ENCODE measurements at places on chromosomes 7 and 10. TPM values are rescaled to one million over a fixed set of nuclear protein-coding genes. Genes with fewer than 3 reads are reported as not detected.
A peak's percentile ranks its signal among the peaks of the same experiment; 100 is the strongest.

DNA sequence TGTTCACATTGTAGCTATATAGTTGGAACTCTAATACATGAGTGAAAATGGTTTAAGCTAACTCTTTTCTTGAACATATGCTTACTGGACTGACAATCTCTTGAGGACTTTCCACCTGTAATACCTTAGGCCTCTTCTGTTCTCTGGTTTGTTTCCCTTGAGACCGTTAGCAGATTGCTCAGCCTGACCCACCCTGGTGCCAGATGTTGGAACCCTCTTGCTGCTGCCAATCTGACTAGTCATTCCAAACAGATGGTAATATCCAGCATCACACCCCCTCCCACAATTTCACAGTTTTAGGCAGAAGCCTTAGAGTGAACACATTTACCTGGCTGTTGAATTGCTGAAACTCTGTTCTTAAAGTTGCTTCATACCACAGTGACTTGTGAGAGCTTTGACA, 18.7 kb downstream of the CALD1 start:
- H3K4me3 ChIP-seq = no peak overlapping the region
- H3K27me3 ChIP-seq = no peaks in the 10 kb centered on the region
- no peak overlapping the region for H3K27ac ChIP-seq
- no peaks in the 10 kb centered on the region for H3K36me3 ChIP-seq
- H3K4me1 ChIP-seq = no peaks in the 10 kb centered on the region

DNA sequence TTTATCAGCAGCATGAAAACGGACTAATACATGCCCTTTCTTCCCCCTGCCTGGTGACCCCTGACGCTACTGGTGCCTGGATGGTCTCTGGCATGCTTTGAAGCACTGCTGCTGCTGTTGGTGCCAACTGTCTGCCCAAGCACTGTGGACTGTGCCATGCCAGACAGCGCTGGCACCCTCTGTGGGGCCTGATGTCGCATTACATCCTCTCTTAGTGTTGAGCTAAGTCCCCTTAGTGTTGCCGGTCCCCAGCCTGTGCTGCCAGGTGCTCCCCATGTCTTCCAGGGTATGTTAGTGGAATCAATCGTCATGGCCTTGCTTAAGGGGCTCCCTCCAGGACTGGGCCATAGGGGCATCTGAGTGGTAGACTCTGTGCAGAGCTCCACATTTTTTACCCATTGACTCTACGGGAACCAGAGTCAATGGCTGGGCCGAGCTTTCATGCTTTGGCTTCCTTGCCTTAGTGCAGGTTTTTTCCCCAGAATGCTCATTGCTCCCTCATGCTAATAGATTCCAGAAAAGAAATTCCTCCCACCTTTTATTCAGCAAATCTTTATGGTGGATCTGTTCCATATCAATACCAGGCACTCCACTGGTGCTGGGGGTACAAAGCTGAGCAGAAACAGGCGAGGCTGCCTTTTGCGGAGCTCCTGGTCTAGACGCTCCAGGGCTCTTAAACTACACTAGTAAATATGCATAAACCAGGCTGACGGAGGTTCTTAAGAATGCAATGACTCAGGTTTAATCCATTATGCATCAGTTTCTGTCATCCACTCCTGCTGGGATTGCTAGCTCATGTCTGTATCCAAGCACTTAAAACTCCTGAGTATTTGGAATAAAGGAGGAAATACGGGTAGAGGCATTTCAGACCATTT, 21.8 kb upstream of the MRC1 start:
- no peak overlapping the region for H3K27ac ChIP-seq
- no peaks in the 10 kb centered on the region for H3K27me3 ChIP-seq
- peaks cover 7% of the 10 kb centered on the region for H3K4me1 ChIP-seq
- no peak for DNase-seq

DNA sequence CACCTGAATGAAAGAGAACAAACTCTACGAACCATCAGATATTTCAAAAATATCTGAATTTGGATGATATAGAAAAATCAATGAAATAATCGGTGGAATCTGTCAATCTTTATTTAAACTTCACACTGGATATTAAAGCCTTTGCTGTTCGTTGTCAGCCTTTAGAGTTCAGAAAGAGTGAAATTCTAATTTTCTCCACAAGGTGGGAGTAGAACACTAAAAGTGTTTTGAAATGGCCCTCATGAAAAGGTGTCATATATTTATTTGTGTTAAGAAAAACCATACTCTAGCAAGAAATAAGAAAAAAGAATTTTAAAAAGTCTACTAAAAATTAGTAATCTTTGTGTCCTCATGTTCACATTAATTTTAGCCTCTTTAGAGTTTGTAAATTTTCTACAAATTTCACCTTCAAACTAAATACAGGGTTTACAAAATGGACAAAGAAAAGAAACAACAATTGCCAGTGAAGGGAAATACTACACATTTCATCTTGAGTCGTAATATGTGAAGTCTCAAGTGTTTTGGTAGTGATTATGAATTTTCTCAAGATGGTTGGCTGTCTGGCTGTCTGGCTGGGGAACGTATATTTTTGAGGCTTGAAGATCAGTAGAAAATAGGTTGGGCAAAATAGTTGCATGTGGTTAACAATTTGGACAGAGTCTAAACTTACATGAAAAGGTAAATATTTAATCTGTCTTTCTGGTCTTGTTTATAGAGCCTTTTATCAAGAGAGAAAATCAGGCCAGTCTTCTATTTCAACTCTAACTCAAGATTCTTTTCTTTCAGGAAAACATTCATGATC, 43.7 kb downstream of the DNAJB9 start:
- H3K4me3 ChIP-seq = no peak overlapping the region
- H3K27ac ChIP-seq = no peak overlapping the region
- H3K4me1 ChIP-seq = no peaks in the 10 kb centered on the region
- H3K27me3 ChIP-seq = no peaks in the 10 kb centered on the region
- H3K36me3 ChIP-seq = no peaks in the 10 kb centered on the region

- H3K4me1 ChIP-seq = peaks cover 8% of the 10 kb centered on the region
- no peak overlapping the region for H3K4me3 ChIP-seq
- DNase-seq = no peak
- H3K27ac ChIP-seq = no peak overlapping the region
Measured at GRCh38 chr10:112977426-112977898, 27.4 kb downstream of the TCF7L2 start.

DNA sequence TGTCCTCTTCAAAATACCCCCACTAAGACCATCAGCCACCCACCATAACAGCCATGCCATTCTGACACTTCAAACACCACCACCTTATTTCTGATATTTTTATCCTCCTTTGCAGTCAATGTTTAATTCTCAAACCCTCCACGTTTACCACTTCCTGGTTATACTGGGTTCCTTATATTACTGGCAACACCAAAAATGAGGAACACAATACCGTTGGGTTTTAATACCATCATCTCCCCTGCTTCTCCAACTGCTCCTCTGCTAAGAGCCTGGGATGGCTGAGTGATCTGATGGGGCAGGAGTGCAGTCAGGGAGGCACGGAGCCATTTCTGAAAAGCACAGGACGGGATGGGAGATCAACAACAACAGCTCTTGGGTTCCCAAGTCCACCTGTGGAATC, 140.5 kb downstream of the CHCHD3 start:
- no peaks in the 10 kb centered on the region for H3K36me3 ChIP-seq
- H3K27me3 ChIP-seq = no peaks in the 10 kb centered on the region
- H3K4me3 ChIP-seq = no peak overlapping the region
- no peaks in the 10 kb centered on the region for H3K4me1 ChIP-seq
- DNase-seq = no peak
- no peak overlapping the region for H3K27ac ChIP-seq

The RAB11FIP2 gene
- total RNA-seq = 27.6 TPM

GRCh38 chr10:30868611-30869010, 163.1 kb downstream of the ZNF438 start:
- DNase-seq = no peak
- no peak overlapping the region for H3K27ac ChIP-seq
- peaks cover 8% of the 10 kb centered on the region for H3K36me3 ChIP-seq
- no peaks in the 10 kb centered on the region for H3K4me1 ChIP-seq
- H3K4me3 ChIP-seq = no peak overlapping the region
- no peaks in the 10 kb centered on the region for H3K27me3 ChIP-seq

GRCh38 chr7:114530057-114530611, 115.5 kb downstream of the FOXP2 start:
- H3K4me3 ChIP-seq = no peak overlapping the region
- no peaks in the 10 kb centered on the region for H3K4me1 ChIP-seq
- H3K27ac ChIP-seq = no peak overlapping the region
- DNase-seq = no peak
- H3K27me3 ChIP-seq = no peaks in the 10 kb centered on the region

The CDH23 gene
- total RNA-seq = 10.9 TPM

GRCh38 chr7:78037603-78038002, 239.0 kb downstream of the PHTF2 start:
- H3K4me1 ChIP-seq = no peaks in the 10 kb centered on the region
- no peak overlapping the region for H3K27ac ChIP-seq
- DNase-seq = no peak

The JAKMIP3 gene
- total RNA-seq = 0.32 TPM

GRCh38 chr10:119133949-119134348, 30.0 kb downstream of the DENND10 start:
- H3K36me3 ChIP-seq = peaks cover 18% of the 10 kb centered on the region
- no peak overlapping the region for H3K4me3 ChIP-seq

GRCh38 chr7:85103357-85103756, 83.5 kb downstream of the SEMA3D start:
- no peaks in the 10 kb centered on the region for H3K4me1 ChIP-seq
- no peak overlapping the region for H3K27ac ChIP-seq
- H3K4me3 ChIP-seq = no peak overlapping the region
- no peaks in the 10 kb centered on the region for H3K27me3 ChIP-seq
- no peak for DNase-seq
- H3K36me3 ChIP-seq = no peaks in the 10 kb centered on the region

DNA sequence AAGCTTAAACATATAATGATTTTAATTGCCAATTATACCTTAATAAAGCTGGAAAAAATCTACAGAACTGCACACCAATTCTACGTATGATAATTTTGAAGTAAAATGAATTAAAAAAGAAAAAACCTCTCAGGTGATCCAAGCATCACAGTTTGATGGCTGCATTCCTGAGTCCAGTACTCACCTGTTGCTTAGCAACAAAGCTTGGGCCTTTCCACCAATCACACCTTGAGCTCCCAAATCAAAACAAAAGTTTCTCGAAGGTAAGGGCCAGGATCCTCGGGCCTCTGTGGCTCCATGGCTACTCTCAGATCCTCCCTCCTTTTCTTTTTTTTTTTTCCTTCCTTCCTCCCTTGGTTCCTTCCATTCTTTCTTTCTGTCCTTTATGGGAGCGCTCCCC, 137.2 kb upstream of the PCBD1 start:
- no peaks in the 10 kb centered on the region for H3K27me3 ChIP-seq
- H3K4me3 ChIP-seq = no peak overlapping the region
- no peak for DNase-seq
- no peak overlapping the region for H3K27ac ChIP-seq
- H3K36me3 ChIP-seq = no peaks in the 10 kb centered on the region

The PRSS37 gene
- total RNA-seq = not detected

The PNLIPRP1 gene
- total RNA-seq = not detected

GRCh38 chr10:65710306-65710705, 1215.5 kb upstream of the LRRTM3 start:
- H3K4me1 ChIP-seq = no peaks in the 10 kb centered on the region
- no peaks in the 10 kb centered on the region for H3K36me3 ChIP-seq
- no peaks in the 10 kb centered on the region for H3K27me3 ChIP-seq
- no peak overlapping the region for H3K4me3 ChIP-seq

DNA sequence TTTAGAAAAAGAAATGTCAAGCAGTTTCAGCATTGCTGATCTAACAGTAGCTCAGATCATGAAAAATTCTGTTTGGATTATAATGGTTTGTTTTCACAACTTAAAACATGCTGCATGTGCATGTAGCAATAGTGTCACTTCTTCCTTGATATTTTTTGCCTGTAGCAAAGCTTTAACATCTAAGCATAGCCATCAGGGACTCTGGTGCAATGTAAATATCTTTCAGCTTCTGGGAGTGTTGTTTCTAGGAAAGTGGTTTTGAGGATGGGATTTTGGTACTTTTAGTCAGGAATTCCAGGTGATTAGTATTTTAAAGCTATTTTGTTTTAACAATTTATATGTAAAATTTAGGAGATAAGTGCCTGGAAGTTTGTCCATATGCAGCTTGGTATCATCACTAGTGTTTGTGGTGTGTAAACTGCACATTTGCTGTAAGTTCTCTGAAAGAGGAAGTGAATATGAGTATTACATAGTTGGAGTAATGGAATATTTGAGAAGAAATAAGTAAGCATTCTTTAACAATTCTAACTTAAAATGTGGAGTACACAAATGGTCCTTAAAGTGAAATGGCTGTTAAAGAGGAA, 1.9 kb downstream of the RSBN1L start:
- H3K4me3 ChIP-seq = peak overlapping the region; percentile 83
- H3K27ac ChIP-seq = peak overlapping the region; percentile 97
- H3K36me3 ChIP-seq = no peaks in the 10 kb centered on the region

DNA sequence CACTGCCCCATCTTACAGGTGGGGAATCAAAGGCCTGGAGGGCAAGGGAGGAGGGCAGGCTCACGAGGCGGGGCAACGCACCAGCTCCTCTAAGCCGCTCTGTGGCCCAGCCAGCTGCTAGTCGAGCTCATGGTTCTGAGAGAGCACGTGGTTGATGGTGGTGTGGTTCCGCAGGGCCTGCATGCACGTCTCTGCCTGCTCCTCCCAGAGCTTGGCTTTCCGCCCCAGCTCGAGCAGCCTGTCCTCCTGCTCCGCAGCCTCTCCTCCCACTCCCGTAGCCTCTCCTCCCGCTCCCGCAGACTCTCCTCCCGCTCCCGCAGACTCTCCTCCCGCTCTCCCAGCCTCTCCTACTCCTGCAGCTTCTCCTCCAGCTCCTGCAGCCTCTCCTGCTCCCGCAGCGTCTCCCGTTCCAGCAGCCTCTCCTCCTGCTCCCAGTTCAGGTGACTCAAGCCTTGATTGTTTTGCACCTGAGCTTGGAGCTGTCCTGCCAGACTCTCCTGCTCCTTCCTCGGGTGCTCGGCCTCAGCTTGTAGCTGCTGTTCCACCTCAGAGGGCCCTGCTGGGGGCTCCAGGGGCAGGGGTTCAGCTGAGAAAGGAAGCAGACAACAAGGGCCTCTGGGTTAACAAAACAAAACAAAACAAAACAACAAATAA, 19.1 kb upstream of the MTPAP start:
- no peak for DNase-seq
- H3K4me3 ChIP-seq = no peak overlapping the region
- H3K27me3 ChIP-seq = no peaks in the 10 kb centered on the region
- H3K36me3 ChIP-seq = no peaks in the 10 kb centered on the region
- no peak overlapping the region for H3K27ac ChIP-seq
- no peaks in the 10 kb centered on the region for H3K4me1 ChIP-seq
